ENCODE measurements at places on chromosomes 11 and 22. TPM values are rescaled to one million over a fixed set of nuclear protein-coding genes. Genes with fewer than 3 reads are reported as not detected.

DNA sequence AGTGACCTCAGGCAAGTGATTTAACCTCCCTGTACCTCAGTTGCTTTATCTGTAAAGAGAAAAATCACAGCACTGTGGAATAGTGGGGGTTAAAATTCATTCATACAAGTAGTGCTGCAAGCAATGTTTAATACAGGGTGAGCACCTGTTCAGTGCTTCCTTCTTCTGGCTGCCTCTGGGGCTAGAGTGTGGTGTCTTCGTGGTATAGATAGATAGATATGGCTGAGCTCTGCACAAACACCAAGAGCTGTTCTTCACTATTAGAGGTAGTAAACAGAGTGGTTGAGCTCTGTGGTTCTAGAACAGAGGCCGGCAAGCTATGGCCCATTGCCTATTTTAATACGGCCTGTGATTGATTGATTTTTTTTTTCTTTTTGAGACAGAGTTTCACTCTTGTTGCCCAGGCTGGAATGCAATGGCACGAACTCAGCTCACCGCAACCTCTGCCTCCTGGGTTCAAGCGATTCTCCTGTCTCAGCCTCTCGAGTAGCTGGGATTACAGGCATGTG, 32.9 kb downstream of the LIMK2 start:
- DNase-seq, result no peak

DNA sequence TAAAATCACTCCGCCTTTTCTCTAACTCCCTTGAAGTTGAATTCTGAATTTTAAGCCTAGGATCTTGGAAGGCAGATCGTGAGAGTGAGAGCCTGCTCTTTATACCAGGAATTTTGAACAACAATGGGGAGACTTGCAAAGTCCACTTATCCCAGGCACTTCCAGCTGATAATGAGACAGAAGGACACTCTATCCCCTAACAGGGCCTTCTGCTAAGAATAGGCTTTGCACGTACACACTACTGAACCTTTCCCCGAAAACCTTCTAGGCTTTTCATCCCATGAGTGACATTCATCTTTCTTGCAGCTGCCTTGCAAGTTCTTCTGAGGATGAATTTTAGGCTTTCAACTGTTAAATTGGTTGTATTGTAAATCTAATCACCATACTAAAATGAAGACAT, 44.0 kb upstream of the WT1 start:
- DNase-seq, result no peak

DNA sequence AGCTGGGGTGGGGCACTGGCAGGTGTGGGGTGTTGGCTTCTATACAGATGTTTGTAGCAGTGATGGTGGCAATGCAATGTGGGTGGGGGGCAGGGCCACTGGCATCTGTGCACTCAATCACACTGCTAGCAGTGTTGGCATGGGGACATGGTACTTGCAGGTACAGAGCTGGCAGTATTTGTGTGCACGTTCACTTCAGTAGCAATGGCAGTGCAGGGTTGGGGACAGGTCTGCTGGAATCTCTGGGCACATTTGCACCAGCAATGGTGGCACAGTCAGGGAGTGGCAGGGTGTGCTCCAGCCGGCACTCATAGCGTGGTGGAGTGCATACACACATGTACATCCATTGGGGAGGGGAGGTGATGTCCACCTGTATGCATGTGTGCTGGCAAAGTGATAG, 775.2 kb downstream of the CNTN5 start:
- no peak for DNase-seq

DNA sequence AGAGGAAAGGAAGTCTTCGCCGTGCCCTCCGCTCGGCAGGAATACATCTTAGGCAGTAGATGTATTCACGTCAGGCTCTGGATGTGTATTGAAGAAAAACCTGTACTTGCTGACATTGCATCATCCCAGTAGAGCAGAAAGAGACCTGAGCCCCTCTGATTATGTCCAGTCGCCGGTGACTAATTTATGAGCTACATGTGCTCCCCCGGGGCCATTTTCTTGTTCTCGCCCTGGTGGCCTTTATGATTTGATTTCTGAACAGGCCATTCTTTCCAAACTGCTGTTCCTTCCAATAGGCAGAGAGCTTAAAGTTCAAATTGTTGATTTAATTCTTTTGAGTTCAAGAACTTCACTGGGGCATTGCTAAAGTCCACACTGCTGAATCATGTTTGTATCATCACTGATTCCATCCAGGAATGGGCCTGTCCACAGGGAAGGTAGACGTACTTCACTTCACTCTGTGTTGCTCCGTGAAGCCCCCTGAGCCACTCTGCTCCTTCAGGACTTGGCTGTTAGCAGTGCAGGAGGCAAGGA, 137.3 kb upstream of the RASSF10 start:
- no peak for DNase-seq

The GTF2H1 gene
- 48.6 TPM for total RNA-seq

The TUBA8 gene
- 2.5 TPM for total RNA-seq

The TRPC6 gene
- total RNA-seq, result 8.1 TPM

The BACE1 gene
- total RNA-seq, result 20.4 TPM

DNA sequence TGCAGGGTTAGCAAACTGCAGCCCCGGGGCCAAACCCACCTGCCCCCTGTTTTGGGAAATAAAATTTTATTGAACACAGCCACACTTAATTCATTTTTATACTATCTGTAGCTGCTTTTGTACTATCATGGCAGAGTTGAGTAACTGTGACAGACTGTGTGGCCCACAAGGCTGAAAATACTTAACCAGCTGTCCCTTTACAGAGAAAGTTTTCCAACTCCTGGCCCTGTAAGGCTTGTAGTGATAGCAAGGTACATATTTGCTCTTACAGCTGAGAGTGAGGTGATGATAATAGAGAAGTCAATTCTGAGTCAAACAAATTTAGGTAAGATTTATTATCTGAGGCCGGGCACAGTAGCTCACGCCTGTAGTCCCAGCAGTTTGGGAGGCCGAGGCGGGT, 87.4 kb upstream of the SLC6A5 start:
- DNase-seq, result no peak

DNA sequence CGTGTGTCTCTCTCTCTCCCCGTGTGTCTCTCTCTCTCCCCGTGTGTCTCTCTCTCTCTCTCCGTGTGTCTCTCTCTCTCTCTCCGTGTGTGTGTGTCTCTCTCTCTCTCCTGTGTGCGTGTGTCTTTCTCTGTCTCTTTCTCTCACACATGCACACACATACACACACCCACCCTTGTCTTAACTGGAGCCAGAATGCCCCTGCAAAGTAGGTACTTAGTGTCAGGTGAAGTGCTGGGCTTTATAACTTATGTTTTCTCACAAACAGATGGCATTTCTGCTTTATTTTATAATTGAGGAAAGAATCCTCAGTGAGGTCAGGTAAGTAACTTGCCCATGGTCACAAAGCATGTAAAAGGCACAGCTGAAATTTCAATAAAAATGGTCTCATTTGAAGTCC, 106.0 kb downstream of the CSNK2A3 start:
- DNase-seq, result no peak

GRCh38 chr22:26416670-26417276, 12.3 kb upstream of the ASPHD2 start:
- DNase-seq, result no peak

GRCh38 chr11:116986521-116987105, 111.6 kb downstream of the SIK3 start:
- DNase-seq, result no peak

- no peak for DNase-seq
These were observed 6.9 kb upstream of the COPB1 start for GRCh38 chr11:14506532-14506931.

DNA sequence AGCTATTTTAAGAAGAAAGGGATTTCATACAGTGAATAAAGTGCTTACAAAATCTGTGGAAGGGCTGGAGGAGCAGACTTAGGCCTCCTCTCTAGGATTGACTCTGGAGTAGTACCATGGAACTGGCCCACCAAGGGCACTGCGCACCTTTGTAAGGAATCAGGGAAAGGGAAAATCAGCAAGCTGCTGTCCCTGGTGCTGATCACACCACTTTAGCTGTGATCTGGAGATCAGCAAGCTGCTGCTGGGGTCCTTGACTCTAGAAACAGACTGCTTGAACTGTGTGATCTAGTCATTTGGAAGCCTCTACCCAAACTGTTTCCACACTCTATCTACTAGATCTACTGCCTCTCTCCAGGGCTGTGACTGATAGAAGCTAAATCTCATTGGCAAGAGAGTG, 18.4 kb upstream of the TECTA start:
- DNase-seq, result no peak

- peak; percentile 57 for DNase-seq
These were observed 657 bp downstream of the ELMOD1 start for GRCh38 chr11:107591378-107592230.

The TH gene
- total RNA-seq, result not detected

DNA sequence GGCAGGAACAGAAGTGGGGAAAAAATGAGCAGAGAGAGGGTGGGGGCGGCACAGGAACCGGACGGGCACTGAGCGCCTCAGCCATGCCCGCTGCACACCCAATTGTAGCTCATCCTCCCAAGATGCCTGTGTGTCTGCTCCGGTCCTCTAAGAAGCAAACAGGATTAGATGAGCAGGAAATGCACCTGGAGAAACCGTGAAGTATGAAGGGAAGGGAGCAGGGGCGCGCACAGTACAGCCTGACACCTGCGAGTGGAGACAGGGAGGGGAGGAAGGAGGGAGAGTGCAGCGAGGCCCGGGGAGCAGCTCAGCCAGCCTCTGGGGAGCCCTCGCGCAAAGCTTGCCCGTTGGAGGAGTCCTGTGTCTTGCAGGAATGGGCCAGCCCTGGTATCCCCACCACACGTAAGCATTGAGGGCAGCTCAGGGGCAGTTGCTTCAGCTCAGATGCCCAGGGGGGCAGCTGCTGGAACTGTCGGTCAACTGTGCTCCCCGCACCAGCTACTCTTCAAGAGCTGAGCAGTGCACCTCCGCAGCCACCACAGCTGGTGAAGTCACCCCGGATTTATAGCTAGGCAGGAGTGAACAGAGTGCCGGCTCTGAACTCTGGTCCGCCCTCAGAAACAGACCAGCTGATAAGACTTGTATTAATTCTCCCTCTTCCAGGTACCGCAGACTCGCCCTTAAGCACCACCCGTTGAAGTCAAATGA, 7.0 kb downstream of the DNAJB13 start:
- DNase-seq, result no peak

DNA sequence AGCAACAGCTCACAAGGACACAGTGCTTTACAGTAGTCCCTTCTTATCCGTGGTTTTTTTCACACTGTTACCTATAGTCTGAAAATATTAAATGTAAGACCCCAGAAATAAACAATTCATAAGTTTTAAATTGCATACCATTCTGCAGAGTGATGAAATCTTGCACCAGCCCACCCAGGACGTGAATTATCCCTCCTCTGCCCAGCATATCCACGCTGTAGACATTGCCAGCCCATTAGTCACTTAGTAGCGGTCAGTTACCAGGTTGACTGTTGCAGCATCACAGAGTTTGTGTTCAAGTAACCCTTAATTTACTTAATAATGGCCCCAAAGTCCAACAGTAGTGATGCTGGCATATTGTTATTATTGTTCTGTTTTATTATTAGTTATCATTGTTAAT, 3.6 kb downstream of the CLTCL1 start:
- DNase-seq, result no peak

DNA sequence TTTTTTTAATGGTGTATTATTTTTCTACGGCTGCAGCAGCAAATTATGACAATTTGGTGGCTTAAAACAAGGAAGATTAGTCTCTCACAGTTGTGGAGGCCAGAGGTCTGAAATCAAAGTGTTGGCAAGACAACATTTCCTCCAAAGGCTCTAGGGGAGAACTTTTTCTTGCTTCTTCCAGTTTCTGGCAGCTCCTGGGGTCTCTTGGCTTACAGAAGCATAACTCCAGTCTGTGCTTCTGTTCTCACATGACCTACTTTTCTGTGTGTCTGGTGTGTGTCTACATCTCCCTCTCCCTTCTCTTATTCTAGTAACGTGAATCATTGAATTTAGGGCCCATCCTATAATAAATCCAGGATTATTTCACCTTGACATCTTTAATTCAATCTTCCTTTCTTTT, 551.9 kb upstream of the LUZP2 start:
- DNase-seq, result no peak

DNA sequence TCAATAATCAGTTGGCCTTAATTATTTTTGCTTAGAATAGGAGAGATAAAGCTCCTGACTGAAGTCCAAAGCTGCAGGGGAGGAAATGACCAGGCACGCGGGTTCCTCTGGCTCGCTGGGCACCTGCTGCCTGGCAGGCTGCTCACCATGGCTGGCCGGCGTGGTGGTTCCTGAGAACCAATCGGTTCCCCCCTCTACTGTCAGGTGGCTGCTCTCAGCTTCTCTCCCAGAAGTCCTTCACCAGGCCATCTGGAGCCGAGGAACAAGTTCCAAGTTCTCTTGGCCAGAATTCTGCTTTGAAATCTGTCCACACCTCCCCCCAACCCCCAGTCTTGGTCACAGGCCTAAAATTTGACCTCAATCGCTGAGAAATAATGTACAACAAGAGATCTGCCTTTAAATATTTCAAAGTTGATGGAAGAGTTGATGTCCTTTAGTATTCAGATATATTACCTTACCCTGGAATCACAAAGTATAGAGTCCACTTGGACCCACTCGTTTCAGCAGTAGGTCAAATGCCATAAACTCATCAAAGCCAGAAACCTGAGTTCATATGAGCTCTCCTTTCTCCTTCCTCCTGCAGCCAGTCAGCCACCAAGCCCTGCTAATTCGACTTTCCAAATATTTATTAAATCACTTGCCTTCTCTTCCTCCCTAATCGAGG, 25.2 kb downstream of the EXPH5 start:
- DNase-seq, result no peak

DNA sequence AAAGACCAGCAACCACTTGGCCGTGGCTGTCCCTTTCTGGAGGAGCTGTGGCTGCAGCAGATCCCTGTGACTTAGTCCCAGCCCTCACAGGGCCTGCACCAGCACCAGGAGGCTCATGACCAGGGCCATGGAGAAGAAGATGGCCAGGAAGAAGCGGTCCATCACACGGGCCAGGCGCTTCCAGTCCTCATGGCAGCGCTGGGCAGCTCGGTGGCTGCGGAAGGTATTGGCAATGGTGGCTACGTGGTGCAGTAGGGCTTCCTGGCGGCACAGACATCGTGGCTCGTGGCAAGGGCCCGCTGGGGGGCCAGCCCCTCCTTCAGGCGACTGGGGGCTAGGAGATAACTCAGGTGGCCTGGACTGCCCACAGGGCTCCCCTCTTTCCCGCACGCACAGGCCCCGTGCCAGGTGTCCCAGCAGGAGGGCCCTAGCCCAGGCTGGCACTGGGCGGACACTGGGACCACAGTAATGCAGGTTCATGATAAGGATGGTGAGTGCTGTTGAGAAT, 5.1 kb downstream of the CHRNA10 start:
- no peak for DNase-seq

DNA sequence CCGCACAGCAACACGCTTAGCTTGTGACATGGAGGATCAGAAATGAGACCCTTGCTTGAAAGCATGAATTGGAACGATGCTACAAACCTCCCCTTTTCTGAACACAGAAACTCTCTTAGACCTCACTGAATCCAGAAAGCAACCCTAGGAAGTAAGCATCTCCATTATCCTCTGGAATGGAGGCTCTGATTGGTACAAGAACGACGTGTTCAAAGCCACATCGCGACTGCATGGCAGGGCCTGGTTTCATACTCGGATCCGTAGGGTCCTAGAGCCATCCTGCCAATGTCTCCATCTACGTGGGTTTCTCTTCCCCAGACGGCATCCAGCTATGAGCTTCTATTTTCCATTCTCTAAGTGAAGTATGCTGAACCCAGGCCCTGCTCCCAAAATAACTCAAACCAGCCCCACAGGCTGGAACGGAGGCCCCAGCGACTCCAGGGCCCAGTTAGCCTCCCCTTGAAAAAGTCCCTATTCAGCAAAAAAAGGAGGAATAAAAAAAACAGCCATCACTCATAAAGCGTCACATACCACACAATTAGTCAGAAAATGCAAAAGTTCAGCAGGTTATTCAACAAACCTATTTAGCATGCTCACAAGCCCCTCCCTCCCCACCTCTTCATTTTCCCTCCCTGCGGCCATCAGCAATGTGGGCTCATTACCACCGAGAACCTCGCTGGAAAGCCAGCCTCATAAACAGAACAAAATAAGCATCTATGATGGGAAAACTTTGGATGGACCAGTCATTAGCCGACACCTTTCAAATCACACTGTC, 7.1 kb upstream of the MN1 start:
- no peak for DNase-seq

Measured in suprapubic skin (tissue), 4 donors.